Stimulated activated CD8-positive, alpha-beta memory T cell treated with anti-CD3 and anti-CD28 coated beads, Interleukin-2, amount 100 ng/mL, for 1 hour (primary cell): ENCODE measurements at places on chromosomes 2 and 18.

- DNase-seq = no peak
Measured at GRCh38 chr2:36451512-36451911, 95.9 kb downstream of the CRIM1 start.

DNA sequence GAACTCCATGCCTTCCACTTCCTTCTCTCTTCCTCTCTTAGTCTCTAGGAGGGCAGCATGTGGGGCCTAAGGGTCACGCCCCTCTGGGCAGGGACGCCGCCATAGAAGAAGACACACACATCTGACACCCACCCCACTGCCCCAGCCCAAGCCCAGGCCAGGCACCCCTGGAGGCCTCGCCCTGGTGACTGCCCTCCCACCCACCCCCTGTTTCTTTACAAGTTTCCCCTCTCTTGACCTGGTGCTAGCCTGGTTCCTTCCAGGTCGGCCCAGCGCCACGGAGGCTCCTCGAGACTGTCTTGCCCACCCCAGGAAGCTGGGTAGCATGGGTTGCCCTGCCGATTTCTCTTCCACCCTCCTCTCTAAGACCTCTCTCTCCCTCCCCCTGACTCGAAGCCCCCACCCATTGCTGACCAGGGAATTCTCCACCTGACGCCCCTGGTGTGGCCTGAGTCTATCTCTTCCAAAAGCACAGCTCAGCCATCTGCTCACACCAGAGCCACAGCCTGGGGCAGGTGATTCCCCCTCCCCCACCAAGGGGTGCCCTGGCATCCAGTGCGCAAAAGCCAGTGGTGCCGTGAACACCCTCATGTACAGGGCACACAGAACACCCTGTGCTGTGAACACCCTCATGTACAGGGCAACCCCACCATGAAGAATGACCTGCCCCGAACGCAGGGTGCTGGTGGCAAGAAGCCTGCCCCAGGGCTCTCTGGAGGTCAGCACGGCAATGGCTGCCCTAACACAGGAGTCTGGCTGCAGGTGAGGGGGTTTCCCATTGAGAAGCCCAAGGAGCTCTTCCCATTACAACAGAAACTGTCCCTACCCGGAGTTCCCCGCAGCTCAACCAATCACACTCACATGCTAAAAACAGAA lies 13.5 kb upstream of the SALL3 start:
- DNase-seq = no peak

GRCh38 chr2:238712011-238712410 lies 135.9 kb upstream of the TWIST2 start:
- no peak for DNase-seq

GRCh38 chr2:173307293-173307692 lies 47.4 kb upstream of the CDCA7 start:
- DNase-seq = no peak

DNA sequence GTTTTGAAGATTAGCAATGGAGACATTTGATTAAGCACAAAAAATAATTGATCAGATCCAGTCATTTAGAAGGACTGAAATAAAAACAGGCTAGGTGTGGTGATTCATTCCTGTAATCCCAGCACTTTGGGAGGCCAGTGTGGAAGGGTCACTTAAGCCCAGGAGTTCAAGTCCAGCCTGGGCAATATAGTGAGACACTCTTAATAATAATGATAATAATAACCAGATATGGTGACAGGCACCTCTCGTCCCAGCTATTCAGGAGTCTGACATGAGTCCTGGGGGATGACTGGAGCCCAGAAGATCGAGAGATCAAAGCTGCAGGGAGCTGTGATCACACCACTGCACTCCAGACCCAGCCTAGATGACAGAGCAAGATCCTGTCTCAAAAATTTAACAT lies 3.5 kb upstream of the FN1 start:
- DNase-seq = no peak

- DNase-seq = no peak
Measured at GRCh38 chr2:107430596-107431266, 396.0 kb upstream of the RGPD4 start.

- DNase-seq = no peak
Measured at GRCh38 chr2:174777347-174778084, 13.2 kb upstream of the CHRNA1 start.

DNA sequence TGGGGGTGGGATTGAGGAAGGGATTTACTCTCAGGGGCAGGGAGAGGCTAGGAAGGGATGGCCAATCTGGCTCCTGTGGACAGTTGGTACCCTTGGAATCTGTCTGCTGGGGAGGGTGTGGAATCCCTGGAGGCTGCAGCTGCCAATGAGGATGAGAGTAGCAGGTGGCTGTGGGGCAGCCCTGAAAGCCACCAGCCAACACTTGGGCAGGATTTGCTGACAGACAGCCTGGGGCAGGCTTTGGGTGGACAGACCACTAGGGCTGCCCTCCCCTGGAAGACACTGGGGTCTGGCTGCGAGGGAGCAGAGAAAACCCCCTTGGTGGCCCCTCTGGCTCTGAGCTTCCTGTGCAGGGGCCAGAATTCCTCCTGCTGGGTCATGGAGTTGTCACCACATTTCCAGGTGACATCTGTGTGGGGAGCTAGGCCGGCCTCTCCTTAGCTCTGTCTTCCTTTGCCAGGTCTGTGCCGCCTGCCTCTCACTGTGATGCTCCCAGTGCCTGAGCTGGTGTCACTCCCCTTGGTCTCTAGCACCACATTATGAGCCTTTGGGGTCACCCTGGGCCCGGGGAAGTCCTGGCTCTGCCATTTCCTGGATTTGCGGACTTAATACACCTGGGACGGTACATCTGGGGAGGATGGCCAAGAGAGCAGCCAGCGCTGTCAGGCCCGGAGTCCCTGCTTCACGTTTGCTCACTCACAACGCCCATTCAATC lies 13.4 kb upstream of the ARHGEF4 start:
- DNase-seq = no peak

DNA sequence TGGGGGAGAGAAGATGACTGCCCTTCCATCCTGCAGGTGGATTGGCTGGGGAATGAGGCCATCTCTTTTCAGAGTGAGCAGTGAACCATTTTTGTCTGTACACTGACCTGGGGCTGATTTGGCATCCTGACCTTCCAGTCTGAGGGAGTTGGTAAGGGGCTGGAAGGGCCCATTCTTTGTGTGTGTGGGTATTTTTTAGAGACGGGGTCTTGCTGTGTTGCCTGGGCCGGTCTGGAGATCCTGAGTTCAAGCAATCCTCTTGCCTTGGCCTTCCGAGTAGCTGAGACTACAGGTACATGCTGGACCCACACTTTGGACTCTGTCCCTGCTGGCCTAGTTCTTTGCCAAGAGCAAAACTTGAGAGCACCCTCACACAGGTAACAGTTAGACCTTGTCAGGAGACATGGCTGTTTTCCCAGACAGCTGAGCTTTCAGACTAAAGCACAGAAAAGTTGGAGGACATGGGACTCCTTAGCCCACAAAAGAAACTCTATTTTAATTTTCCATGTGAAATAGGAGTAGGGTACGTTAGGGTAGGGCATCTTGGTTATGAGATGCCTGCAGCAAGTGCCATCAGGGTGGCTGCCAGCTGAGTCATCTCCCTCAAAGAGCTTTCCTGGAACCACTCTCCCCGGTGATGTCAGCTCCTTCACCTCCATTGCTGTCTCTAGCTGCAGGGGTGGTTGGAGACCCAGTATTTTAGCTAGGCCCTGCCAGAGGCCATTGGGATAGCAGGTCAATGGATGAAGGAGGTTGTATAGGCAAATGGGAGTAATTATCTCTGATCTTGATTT lies 60.7 kb downstream of the DGKD start:
- DNase-seq = no peak

GRCh38 chr2:36456227-36457175 lies 100.9 kb downstream of the CRIM1 start:
- no peak for DNase-seq

- no peak for DNase-seq
Measured at GRCh38 chr18:285817-286216, 18.0 kb upstream of the THOC1 start.

DNA sequence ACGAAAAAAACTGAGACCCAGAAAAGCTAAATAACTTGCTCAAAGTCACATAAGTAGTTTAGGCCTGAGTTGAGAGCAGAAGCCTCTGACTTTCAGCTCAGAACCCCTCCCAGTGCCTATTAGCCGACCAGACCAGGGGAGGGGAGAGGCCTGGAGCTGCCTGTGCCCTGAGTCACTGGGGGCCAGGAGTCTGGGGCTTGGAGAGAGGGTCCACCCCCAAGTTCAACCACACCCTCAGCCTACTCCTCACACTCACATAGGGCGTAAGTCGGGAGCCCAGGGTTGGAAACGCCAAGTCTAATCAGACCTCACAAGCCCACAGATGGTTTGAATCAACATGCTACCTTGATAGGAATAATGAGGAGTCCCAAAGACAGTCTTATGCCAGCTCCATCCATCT lies 12.6 kb upstream of the PKDCC start:
- no peak for DNase-seq

DNA sequence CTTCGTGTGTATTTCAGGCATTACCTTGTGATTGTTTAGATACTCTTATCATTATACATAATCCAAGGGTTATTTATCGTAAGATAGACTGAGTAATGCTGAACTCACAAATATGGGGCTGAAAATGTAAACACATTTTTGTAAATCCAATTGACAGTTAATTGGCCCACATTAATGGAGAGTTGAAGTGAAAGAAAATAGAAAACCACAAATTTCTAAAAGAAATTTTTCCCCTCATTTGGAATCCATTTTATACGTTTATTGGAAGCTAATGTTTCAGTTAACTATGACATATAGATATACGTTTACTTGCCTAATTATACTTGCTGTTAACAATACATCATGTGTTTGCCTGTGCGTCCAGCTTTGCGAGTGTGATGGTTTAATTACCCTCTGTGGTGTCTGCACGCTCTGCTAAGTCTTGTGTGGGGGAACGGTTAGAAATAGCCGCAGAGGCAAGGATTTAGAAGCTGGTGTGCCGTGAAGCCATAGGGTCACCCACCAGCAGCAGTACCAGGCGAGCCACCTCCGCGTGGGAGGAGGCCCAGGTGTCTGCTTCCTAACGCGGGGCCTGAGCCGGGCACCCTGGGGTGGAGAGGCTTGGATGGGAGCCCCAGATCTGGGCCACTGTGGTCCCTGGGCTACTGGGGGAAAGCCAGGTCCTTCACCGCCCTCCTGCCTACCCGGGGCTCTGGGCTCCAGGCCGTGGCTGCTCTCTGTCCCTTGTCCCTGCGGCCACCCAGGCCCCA lies 38.0 kb downstream of the TSHZ1 start:
- no peak for DNase-seq

GRCh38 chr2:20125164-20125563 lies 73.7 kb upstream of the LAPTM4A start:
- DNase-seq = no peak

DNA sequence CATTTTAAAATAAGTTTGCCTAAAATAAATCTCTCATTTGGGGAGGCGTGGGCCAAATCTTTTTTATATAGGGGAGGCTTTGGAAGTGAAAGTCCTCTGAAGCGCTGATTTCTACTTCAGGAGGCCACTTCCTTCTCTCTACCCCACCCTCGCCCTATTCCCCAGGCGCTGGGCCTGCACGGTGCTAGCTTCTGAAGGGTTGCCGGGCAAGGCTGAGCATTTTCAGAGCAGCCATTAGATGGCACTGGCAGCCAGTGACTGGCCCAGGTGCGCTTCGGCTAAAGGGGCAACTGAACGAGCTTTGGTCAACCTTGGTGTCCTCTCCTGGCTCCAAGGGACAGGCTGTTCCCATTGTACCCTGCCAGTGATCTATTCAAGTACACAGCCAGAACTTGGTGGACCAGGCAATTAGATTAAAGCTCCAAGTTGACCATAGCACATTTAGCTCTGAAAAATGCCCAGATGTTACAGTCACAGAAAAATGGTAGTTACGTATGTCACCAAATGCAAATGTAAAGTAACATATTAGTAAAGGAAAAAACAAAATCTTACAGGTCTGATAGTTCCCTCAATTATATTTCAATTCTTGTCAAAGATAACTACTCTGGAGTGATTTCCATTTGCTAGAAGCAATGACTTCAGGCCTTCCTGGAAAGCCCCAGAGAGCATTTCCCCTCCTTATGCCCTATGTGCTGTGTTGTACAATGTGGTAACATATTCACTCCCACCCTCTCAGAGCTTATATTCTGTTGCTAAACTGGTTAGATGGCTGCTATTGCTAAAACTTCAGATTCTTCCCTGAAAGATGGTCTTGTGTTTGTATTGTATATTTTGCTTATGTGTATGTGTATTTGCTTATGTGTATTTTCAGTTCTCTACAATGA lies 2.1 kb downstream of the POMC start:
- DNase-seq = peak; percentile 16

DNA sequence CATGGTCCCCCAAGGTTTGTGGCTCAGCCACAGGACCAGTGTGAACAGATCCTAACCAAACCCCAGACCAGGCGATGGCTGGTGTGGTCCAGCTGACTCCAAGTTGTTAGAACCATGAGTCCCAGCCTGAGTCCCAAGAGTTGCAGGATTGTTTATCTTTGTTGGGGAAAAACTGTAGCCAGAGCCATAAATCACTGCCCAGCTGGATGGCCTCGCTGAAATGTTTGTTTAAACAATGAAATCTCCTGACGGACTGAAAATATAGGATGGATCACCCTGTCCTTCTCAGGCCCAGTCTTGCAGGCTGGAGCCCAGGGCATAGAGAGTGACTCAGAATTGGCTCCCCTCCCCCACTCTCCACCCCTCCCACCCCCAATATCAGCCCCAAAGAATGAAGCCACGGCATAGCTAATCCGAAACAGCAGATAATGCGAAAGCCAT lies 36.4 kb downstream of the PKDCC start:
- no peak for DNase-seq

DNA sequence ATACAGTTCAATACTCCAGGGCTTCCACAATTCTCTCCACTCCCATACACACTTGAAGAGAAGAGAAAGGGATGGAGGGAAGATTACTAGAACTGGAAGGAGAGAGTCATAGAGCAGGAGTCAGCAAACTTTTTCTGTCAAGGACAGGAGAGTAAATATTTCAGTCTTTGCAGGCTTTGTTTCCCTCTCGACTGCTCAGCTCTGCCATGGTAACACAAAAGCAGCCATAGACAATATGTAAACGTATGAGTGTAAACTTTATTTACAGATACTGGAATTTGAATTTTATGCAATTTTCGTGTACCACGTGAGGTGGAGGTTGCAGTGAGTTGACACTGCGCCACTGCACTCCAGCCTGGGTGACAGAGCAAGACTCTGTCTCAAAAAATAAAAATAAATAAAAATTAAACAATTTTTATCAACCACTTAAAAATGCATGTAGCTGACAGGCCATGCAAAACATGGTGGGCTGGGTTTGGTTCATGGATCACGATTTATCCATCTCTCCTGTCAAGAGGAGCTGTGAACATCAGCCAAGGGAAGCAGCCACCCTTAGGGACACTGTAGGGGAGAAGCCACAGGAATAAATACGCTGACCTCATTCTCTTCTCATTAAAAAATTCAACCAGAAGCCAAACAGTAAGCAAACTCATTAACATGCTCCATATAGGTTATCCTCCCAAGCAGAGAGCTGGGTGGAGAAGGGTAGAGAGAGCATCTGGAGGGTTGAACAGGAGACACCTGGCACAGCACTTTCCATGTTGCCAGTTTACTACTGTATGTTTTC lies 266.4 kb upstream of the FN1 start:
- no peak for DNase-seq
